ENCODE measurements at places on chromosomes 12 and 14.

DNA sequence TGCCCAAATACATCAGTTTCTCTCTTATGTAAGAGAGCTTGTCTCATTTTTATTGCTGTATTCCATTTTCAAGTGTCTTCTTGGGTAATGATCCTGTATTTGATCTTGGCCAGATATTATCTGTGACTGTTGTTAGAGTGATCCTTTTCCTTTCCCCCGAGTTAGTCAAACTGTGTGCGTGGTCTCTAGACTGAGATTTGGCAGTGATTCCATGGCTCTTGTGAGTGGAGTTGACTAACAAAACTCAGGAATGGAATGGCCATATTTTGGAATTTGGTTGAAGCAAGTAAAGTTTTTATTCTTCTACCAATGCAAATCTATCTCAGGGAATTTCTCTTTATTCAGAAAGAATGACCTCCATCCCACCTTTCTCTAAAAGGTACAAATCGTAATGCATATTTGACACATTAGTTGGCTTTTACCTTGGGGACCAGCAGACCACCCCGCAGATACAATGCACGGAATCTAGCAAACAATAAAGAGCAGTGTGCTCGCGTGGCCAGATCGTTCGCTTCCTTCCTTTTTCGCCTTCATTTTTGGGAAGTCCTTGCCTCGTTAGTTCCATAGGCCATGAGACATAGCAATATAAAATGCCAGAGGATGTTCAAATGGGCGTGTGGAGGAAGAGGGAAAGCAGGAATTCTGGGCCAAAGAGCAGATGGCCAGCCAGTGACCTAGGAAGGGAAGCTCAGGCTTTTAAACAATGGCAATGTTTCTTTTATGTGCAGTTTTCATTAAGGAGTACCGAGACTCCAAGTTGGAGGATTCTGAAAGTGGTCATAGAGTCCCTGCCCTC is 24.4 kb downstream of the ETV6 start:
- no peak for DNase-seq

GRCh38 chr12:26034371-26035142 is 76.1 kb downstream of the RASSF8 start:
- DNase-seq = no peak

- no peak for DNase-seq
These were observed 35.1 kb downstream of the NRDE2 start for GRCh38 chr14:90296641-90297040.

DNA sequence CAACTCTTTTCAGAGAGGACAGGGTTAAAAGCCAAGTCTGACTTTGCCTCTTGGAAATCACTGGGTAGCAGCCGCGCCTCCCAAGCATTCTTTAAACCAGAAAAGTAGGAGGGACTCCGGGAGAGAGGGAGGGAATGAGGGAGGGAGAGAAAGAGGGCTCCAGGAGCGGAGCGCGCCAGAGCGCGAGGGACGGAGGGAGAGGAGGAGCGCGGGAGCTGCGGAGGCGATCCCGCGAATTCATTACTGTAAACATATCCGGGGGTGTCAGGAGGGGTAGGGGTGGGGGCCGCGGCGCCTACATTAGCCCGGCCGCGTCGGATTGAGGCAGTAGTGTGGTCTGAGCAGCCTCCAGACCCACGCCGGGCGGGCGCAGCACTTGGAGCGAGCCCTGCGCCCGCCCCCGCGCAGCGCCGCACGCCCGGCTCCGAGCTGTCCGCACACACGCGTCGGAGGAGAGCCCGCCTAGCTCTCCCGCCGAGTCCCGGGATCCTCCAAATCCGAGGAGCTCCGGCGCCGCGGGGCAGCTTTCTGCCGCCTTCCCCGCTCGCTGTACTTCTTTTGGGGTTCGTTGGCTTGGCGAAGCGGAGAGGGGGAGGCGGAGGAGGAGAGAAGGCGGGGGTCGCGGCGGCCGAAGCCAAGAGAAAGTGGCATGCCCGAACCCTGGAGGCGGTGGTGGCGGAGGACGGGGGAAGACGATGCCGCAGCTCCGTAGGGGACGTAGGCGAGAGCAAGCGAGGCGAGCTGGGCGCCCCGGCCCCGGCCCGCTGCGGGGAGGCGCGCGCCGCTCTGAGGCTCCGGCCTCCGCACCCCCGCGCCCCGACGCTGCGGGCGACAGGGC is 3.3 kb downstream of the FLRT2 start:
- no peak for DNase-seq

- no peak for DNase-seq
These were observed 41.8 kb downstream of the DGLUCY start for GRCh38 chr14:91155626-91156089.

All from activated CD4-positive, alpha-beta T cell treated with anti-CD3 and anti-CD28 coated beads, Interleukin-2, amount 50 U/mL, for 48 hours (primary cell).